ENCODE measurements at places on chromosomes 6 and 20.

GRCh38 chr20:38267296-38267695, 6.8 kb upstream of the KIAA1755 start:
- no peak for DNase-seq

DNA sequence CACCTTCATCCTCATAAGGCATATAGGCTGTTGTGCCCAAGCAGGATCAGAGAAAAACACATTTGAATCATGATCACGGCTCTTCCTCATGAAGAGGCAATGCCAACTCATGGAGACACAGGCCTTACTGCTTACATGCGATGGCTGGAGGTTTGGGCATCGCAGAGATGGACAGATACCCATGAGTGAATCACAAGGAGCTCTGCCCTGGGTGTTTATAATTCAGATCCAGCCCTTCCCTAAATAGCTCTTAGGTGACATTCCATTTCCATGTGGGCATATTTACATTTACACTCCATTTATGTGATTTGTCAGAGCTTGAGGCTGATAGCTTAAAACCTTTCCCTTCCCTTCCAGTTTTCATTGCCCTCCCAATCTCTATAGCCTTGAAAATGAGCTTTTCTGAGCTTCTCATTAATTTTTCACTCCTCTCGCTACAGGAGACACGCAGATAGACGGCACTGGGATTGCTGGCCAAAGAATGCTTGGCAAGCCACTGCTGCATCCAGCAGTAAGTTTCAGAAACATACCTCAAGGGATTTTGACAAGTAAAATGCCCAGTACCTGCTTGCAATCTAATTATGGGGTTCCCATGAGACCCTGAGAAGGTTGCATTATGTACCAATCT, 249.1 kb downstream of the TBC1D7 start:
- no peak for DNase-seq

DNA sequence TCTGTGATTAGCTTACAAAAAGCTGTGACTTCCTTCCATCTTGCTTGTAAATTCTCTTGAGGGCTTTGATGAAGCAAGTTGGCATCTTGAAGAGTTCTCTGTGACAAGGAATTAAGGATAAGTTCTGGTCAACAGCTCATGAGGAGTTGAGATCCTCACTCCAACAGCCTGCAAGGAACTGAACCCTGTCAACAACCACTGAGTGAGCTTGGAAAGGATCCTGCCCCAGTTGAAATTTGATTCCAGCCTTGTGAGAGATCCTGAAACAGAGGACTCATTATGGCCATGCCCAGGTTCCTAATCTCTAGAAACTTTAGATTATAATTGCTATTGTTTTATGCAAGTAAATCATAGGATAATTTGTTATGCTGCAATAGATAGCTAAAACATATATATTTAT, 133.7 kb downstream of the PTCHD4 start:
- no peak for DNase-seq

DNA sequence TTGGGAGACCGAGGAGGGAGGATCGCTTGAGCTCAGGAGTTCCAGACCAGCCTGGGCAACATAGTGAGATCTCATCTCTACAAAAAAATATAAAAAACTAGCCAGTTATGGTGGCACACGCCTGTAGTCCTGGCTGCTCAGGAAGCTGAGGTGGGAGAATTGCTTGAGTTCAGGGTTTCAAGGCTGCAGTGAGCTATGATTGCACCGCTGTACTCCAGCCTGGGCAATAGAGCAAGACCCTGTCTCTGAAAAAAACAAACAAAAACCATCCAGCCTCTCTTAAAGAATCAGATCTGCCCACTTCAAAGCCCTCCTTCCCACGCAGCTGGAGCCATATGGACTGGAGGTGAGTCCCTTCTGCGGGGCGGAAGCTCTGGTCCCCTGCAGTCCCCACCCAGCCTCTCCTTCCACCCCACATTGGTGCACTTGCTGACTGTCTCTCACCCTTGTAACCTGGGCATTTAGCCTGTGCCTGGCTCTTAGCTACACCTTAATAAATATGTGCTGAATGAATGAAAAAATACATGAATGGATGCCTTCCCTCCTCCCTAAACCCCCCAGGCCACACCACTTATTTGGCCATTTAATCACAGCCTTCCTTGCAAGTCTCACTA, 7.2 kb upstream of the PARD6B start:
- no peak for DNase-seq

GRCh38 chr6:79193971-79194370, 40.5 kb downstream of the HMGN3 start:
- DNase-seq = no peak

DNA sequence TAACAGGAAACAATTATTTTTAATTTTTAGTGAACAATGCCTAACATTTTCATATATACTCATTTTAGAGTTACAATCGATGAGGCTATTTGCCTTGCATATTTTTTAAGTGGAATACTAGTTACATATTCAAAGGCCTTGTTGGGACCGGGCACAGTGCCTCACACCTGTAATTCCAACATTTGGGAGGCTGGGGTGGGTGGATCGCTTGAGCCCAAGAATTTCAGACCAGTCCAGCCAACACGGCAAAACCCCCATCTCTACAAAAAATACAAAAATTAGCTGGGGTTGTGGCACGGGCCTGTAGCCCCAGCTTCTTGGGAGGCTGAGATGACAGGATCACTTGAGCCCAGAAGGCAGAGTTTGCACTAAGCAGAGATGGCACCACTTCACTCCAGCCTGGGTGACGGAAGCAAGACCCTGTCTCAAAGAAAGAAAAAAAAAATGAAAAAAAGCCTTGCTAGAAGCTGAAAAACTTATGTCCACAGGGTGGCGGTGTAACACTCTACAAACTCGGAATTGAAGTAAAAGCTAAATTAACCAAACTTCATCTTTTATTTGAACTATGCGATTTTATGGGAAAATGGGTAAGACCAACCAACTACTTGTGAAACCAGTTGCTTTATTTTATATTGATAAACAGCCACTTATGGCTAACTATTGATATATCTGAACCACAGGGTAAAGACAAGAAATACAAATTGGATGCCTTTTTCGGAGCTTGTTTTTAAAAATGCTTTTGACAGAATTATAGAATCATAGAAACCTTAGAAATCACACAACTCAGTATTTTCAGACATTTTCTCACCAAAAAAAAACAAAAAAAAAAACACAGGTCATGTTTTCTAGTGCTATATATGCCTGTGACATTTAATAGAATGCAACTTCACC, 24.1 kb upstream of the ROS1 start:
- DNase-seq = peak; percentile 41

DNA sequence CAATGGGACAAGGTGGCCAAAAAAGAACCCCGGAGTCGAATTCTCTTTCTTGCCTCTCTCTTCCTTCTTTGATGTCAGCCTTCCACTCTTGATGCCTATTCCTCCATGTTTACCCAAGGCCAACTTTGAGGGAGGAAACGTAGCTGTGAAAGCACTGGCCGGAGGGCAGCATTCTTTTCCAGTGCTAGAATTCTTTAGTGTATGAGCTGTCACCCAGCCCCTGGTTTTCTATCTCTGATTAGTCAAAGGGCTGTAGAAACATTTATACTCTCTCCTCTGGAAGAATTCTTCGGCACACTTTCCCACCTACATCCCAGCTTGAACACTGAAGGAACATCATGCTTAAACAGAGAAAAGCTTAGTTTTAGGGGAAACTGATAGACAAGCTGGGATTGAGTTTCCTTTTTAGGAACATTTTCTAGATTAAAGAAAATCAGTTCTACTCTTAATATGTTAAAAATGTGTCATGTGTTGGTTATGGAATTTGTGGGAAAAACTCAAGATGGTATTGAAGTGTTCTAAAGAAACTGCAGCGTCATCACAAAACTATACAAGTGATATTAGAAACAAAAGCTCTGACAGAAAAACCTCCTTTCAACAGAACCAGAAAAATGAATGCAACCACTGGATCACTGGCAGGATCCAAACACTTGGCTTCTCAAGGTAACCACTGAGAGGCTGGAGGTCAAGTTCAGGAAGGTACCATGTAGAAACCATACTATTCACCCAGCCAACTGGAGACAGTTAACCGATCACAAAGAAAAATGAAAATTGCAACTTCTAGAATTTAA, 20.7 kb upstream of the UTRN start:
- no peak for DNase-seq

GRCh38 chr6:135382182-135382628, 115.3 kb downstream of the AHI1 start:
- DNase-seq = no peak

- no peak for DNase-seq
Observed at GRCh38 chr6:148952147-148953035, 205.6 kb downstream of the UST start.

- peak; percentile 30 for DNase-seq
Observed at GRCh38 chr20:8361006-8361652, 229.1 kb downstream of the PLCB1 start.

DNA sequence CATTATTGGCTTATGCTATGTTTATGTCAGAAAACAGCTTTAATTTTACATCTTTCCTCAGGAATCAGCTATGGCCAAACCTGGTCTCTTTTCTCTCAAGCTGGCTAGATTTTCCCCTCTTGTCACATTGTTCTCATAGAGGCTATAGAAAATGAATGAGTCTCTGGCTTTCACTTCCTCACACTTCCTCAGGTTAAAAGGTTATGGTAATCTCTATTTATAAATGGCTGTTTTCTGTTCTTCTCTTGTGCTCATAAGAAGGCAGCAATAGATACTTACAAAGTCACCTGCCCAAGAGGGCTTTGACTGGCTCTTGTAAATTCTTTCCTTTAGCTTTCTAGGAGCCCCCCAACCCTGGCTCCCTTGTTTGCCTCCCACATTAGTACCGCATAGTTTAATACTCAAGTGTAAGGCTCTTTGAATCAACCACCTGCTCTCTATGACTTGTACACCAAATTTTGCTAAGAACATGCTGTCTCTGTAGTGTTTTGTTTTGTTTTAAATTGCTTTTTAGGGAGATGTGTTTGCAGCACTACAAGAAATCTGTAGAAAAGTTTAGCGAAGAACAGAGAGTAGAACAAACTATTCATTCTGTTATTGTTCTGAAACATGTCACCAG, 897.4 kb upstream of the CITED2 start:
- DNase-seq = no peak

Measured in putamen (tissue), 1 donor.